WTC11 (cell line): ENCODE measurements at places on chromosomes 6 and 20.

- peak; percentile 51 for DNase-seq
Observed at GRCh38 chr6:33082702-33083101, 6.9 kb downstream of the HLA-DPB1 start.

DNA sequence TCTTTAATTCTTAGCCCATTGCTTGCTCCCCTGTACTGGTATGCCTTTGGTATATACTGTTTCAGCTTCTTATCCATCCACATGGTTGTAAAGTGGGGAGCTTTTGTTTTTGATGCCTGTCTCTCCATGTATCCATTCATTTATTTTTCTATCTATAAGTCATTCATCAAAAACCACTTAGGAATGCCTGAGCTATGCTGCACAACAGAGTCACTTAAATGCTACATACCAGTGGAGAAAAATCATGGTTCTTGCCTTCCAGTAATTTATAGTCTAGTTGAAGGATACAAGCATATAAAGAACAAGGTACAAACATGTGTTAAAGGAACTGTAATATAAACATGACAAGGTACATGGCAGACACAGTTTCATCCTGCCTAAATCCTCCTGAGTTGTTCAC, 347.3 kb downstream of the NRN1 start:
- no peak for DNase-seq

DNA sequence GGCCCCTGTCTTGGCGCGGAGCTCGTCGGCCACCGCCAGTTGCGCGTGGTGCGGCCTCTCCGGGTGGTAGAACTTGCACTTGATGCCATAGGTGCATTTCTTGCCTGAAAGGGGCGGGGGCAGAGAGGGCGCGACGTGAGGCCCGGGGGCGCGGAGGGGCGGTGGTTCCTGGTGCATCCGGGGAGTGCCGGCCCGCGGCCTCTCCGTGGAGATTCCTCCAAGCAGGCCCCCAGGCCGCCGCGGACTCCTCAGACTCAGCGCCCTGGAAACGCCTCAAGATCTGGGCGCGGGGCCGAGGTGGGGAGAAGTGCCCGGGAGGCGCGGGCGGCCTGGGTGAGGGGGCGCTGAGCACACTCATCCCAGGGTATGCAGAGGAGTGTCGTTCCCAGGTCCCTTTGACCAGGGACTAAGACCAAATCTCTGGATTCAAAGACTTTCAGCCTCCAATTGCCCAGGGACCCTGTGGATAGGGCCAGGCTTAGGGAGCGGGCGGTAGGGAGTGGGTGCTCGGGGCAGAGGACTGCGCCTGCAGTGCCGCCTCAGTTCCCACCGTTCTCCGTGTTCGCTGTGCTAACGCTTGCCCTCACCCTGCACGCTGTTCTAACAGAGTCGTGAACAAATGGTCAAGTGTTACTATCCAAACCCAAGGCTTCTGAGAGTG, 33.3 kb downstream of the ZC3H12D start:
- DNase-seq: peak; percentile 44

- DNase-seq: no peak
Observed at GRCh38 chr20:17925141-17925939, 43.3 kb downstream of the SNX5 start.

GRCh38 chr6:127570739-127571389, 6.1 kb upstream of the C6orf58 start:
- DNase-seq: no peak

GRCh38 chr6:1527073-1527457, 82.7 kb upstream of the FOXC1 start:
- DNase-seq: peak; percentile 36
